ENCODE measurements at places on chromosomes 12 and 14. TPM values are rescaled to one million over a fixed set of nuclear protein-coding genes. Genes with fewer than 3 reads are reported as not detected.

DNA sequence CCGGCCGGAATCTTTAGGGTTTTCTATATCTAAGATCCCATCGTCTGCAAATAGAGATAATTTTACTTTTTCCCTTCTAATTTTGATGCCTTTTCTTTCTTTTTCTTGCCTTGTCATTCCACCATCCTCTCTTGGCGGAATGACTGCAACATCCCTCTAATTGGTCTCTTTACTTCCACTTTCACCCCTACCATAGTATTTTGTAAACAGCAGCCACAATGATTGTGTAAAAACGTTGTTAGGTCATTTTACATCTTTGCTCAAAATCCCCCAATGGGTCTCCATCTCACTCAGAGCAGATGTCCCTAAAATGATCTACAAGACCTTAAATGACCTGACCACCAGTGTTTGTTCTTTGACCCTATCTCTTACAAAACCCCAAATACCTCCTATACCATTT is 80.0 kb upstream of the STAC3 start:
- peaks cover 1% of the 10 kb centered on the region for H3K27me3 ChIP-seq
- H3K36me3 ChIP-seq, result peaks cover 5% of the 10 kb centered on the region
- DNase-seq, result no peak
- H3K4me1 ChIP-seq, result no peaks in the 10 kb centered on the region
- H3K27ac ChIP-seq, result no peak overlapping the region

- no peak overlapping the region for H3K4me3 ChIP-seq
- H3K4me1 ChIP-seq, result no peaks in the 10 kb centered on the region
- H3K36me3 ChIP-seq, result peaks cover 20% of the 10 kb centered on the region
Observed at GRCh38 chr12:15899282-15899870, 11.8 kb upstream of the DERA start.

DNA sequence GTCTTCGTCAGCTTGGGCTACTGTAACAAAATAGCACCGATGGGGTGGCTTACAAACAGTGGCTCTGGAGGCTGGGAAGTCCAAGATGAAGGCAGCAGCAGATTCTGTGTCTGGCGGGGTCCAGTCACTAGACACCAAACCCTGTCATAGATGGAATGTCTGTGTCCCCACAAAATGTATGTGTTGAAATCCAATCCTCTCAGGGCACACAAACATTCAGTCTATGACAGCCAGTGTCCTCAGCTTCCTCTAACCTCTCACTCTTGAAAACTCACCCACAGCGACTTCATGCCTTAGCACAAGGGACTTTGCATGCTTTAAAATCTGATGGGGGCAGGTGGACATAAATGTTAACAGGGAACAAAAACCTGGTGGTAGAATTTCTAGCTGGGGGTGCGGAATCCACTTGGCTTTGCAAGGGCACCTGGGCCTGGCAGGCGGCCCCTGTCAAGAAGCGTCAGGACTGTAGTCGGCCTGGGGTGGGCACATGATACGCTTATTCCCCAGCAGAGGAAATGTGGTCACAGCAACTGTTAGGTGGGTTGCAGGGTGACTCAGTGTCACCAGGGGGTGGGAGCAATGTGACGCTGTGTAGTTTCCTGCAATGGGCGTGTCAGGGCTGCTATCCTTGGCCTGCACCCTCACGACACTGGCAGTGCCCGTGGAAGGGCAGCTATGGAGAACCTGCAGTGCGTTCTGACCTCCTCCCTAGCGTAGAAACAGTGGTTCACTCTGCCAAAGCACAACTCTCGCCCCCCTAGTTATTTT is 17.7 kb downstream of the RIN3 start:
- H3K27me3 ChIP-seq, result peaks cover 4% of the 10 kb centered on the region
- no peak for DNase-seq
- peaks cover 4% of the 10 kb centered on the region for H3K36me3 ChIP-seq
- no peak overlapping the region for H3K4me3 ChIP-seq

DNA sequence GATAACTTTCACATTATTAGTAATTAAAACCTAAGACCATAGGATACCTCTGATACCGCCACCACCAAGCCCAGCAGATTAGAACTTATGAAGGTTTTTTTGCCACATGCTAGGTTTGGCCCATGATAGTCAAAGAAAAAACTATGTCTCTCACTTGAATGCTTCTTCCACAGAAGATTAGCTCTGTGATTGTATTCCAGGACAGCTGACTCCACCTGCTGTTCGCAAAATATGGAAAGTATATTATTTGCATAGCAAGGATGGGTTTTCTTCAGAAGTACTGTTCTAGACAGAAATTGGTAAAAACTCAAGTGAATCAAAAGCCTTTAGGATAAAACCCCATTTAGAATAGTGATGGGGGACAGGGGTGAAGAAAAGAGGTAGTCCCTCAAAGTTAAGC is 42.2 kb downstream of the PPFIBP1 start:
- peaks cover 32% of the 10 kb centered on the region for H3K4me1 ChIP-seq
- H3K27ac ChIP-seq, result no peak overlapping the region
- DNase-seq, result no peak
- no peaks in the 10 kb centered on the region for H3K27me3 ChIP-seq
- peaks cover 8% of the 10 kb centered on the region for H3K36me3 ChIP-seq
- H3K4me3 ChIP-seq, result no peak overlapping the region

DNA sequence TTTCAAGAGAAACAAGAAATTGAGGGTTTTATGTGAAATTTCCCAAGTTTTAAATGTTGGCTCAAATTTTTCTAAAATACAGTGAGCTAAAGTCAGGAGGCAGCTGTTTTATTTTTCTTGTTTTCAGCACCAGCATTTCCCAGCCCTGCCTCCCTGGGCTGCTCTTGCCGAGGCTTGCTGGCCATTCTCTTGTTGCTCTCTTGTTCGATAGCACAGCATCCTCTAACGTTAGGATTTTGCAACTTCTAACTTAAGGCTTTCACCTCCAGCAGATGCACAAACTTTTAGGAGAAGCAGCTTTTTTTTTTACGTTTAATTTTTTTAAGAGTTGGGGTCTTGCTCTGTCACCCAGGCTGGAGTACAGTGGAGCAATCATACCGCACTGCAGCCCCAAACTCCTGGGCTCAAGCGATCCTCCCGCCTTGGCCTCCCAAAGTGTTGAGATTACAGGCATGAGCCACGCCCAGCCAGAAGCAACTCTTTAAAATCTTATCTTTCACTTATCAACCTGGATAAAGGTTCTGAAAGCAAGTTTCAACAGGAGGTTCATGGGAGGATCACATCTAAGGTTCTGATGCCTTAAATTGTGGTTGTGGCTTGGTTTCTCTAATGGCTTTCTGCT is 40.2 kb downstream of the B4GALNT3 start:
- H3K27ac ChIP-seq, result no peak overlapping the region
- H3K36me3 ChIP-seq, result no peaks in the 10 kb centered on the region
- H3K4me1 ChIP-seq, result peaks cover 20% of the 10 kb centered on the region
- DNase-seq, result no peak
- H3K4me3 ChIP-seq, result no peak overlapping the region

GRCh38 chr12:54388237-54389133 is 4.0 kb upstream of the ZNF385A start:
- DNase-seq, result no peak
- H3K27me3 ChIP-seq, result peaks cover 21% of the 10 kb centered on the region
- peaks cover 46% of the 10 kb centered on the region for H3K4me1 ChIP-seq
- H3K4me3 ChIP-seq, result no peak overlapping the region

DNA sequence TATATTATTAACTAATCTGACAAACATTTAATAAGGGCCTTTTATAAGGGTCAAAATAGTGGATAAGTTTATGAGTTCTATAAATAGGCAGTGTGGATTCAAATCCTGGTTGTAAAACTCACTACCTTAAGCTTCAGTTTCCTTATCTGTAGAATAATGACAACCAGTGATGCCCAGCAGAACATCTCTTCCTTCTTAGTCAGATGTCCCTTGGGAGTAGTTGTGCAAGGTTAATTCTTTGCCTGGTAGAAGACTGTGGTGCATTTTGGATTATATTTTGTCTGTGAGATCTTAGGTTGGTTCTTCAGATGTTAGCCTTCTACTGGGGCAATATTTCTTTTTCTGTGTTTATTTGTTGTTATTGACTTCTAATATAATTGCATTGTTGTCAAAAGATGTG is 59.5 kb downstream of the ARID2 start:
- H3K4me3 ChIP-seq, result no peak overlapping the region
- no peaks in the 10 kb centered on the region for H3K36me3 ChIP-seq
- no peaks in the 10 kb centered on the region for H3K4me1 ChIP-seq

DNA sequence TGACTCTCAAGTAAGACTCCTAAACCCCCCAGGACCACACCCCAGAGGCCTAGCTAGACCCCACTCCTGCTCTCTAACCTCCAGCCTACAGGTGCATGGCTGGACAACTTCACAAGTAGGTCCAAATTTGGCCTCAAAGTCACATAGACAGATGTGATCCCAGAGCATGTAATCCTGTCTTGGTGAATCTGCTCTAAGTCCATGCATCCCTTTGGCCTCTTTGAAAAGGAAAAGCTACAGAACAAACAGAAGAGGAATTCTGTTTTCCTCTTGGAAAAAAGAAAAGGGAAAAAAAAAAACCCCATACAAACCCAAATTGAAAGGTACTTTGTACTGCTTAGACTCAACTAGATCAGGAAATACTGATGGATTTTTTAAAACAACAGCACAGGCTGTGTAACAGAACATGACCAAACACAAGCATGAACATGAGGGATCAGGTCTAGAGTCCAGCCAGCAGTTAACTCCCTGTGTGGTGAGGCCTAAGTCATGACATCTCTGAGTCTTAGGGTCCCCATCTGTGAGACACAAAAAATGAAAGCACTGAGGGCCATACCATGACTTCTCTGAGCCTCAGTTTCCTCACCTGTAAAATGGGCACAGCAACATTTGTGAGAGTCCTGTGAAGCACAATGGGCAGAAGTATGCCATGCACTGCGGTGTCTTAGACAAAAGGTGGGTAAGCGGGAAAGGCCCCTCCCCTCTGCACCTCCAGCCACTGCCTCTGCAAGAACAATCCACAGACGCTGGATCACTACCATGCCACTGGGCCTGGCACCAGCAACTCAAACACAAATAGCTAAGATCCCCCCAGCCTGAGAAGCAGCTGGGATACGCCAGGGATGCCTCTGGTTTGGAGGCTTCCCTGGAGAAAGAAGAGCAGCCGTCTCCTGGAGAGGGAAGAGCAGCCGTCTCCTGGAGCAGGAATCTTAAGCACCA is 9.9 kb downstream of the PITPNM2 start:
- H3K4me1 ChIP-seq, result peaks cover 12% of the 10 kb centered on the region
- H3K36me3 ChIP-seq, result no peaks in the 10 kb centered on the region
- peaks cover 3% of the 10 kb centered on the region for H3K27me3 ChIP-seq
- no peak for DNase-seq
- H3K27ac ChIP-seq, result peak overlapping the region; percentile 42
- no peak overlapping the region for H3K4me3 ChIP-seq

GRCh38 chr12:5965950-5966383 is 20.9 kb upstream of the ANO2 start:
- H3K27ac ChIP-seq, result no peak overlapping the region
- peaks cover 1% of the 10 kb centered on the region for H3K27me3 ChIP-seq
- peaks cover 5% of the 10 kb centered on the region for H3K36me3 ChIP-seq
- H3K4me1 ChIP-seq, result peaks cover 17% of the 10 kb centered on the region

- H3K36me3 ChIP-seq, result no peaks in the 10 kb centered on the region
- peaks cover 2% of the 10 kb centered on the region for H3K27me3 ChIP-seq
Observed at GRCh38 chr12:96434107-96434506, 33.9 kb upstream of the CDK17 start.

- H3K4me3 ChIP-seq, result no peak overlapping the region
- no peak for DNase-seq
- H3K36me3 ChIP-seq, result no peaks in the 10 kb centered on the region
Observed at GRCh38 chr12:88362439-88362838, 217.8 kb downstream of the KITLG start.

DNA sequence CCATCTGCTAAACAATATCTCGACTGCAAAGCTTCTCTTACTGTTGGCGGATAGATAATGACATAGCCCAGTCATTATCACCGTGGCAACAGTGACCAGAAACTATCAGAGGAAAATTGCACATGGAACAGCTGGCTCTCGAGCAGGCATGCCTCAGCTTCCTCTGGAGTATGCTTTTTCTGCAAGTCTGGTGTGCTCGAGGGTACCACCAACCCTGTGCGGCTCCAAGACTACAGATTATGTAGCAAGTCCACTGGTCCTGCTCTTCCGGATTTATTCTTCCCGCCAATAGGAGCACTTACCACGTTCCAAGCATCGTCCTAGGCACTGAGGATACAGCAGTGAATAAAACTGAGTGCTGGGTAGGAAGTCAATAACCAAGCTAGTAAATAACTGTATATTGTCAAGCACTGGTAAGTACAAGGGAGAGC is 1.4 kb upstream of the GLRX5 start:
- H3K4me3 ChIP-seq, result peak overlapping the region; percentile 94
- H3K4me1 ChIP-seq, result peaks cover 8% of the 10 kb centered on the region
- peak overlapping the region; percentile 92 for H3K27ac ChIP-seq
- H3K27me3 ChIP-seq, result peaks cover 5% of the 10 kb centered on the region
- H3K36me3 ChIP-seq, result peaks cover 3% of the 10 kb centered on the region
- no peak for DNase-seq

GRCh38 chr12:102421802-102422583 is 58.4 kb downstream of the IGF1 start:
- H3K36me3 ChIP-seq, result no peaks in the 10 kb centered on the region
- no peak overlapping the region for H3K4me3 ChIP-seq
- DNase-seq, result no peak
- H3K4me1 ChIP-seq, result no peaks in the 10 kb centered on the region
- H3K27me3 ChIP-seq, result peaks cover 4% of the 10 kb centered on the region
- no peak overlapping the region for H3K27ac ChIP-seq

- no peaks in the 10 kb centered on the region for H3K4me1 ChIP-seq
- no peaks in the 10 kb centered on the region for H3K36me3 ChIP-seq
- no peak for DNase-seq
- H3K27me3 ChIP-seq, result peaks cover 3% of the 10 kb centered on the region
Observed at GRCh38 chr14:57982804-57983634, 117.1 kb upstream of the SLC35F4 start.

KRT4 gene
- not detected for total RNA-seq

ADIPOR2 gene
- total RNA-seq, result 41.8 TPM

TMPRSS12 gene
- not detected for total RNA-seq

APOLD1 gene
- 5.2 TPM for total RNA-seq

ZNF10 gene
- 12.2 TPM for total RNA-seq

CD27 gene
- not detected for total RNA-seq

TAS2R8 gene
- total RNA-seq, result 0.44 TPM

All from endothelial cell (in vitro differentiated cells).